ENCODE measurements at places on chromosomes 12 and 14.

GRCh38 chr14:23648764-23649460 lies 12.7 kb downstream of the DHRS2 start:
- DNase-seq = no peak

DNA sequence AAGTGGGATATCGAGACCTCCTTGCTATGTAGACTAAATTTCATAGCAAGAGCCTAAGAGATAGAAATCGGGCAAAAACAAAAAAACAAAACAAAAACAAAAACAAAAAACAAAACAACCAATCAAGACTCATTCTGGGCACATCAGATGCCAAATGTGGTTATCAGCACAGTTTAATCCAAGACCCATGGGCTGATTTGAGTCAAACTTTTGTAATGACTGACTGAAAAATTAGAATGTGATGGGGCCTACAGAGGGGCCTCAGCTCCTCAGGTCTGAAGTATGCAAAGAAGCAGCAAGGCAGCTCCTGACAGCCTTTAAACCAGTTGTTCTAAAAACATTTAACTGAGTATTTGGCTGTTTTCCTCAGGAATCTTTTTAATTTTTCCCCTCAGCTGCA lies 49.3 kb downstream of the SLC4A8 start:
- no peak for DNase-seq

GRCh38 chr14:91611528-91611927 lies 101.4 kb upstream of the PPP4R3A start:
- no peak for DNase-seq

- no peak for DNase-seq
These were observed 333.9 kb upstream of the LMO3 start for GRCh38 chr12:16939871-16940306.

DNA sequence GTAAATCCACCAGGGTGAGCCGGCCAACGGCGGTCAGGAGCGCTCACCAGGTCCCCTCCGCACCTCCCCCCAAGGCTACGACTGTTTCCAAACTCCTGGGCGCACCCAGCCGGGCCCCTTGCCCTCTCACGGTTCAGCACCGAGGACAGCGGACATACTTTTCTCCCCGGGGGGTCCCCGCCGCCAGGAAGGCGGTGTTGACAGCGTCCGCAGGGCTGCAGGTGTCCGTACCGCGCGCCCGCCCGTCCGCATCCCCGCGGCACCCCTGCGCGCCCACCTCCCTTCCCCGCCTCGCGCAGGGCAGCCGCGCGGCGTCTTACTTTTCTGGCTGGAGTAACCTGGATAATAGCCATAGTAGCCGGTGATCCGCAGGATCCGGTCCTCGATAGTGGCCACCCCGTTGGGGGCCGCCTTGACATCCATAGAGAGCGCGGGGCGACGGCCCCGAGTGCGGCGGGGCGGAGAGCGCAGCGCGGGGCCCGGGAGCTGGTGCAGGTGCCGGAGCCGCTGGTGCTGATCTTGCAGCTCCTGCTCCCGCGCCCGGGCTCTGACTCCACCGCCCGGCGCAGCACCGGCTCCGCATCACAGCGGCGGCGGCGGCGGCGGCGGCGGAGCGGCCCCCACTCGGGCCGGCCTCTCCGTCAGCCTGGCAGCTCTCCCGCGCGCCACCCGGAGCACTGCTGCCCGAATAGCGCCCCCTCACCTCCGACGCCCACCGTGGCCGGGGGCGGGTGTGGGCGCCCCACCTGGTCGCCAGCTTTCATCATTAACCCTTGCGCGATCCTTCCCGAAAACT lies at the start of gene SLC35F4:
TSS of gene SLC35F4 (minus strand) at position 690 of the 796 bp plus-strand sequence.
- peak; percentile 44 for DNase-seq

GRCh38 chr12:130146176-130146931 lies 15.9 kb upstream of the FZD10 start:
- peak; percentile 2 for DNase-seq

- no peak for DNase-seq
These were observed 87.9 kb upstream of the IGF1 start for GRCh38 chr12:102568276-102568675.

All from aorta (tissue), 5 donors.